ENCODE measurements at places on chromosomes 5 and 9. TPM values are rescaled to one million over a fixed set of nuclear protein-coding genes. Genes with fewer than 3 reads are reported as not detected.
A peak's percentile ranks its signal among the peaks of the same experiment; 100 is the strongest.

The PLEKHG4B gene
- total RNA-seq: 4.0 TPM

- DNase-seq: no peak
These were observed 38.0 kb upstream of the CCDC152 start for GRCh38 chr5:42718591-42718990.

DNA sequence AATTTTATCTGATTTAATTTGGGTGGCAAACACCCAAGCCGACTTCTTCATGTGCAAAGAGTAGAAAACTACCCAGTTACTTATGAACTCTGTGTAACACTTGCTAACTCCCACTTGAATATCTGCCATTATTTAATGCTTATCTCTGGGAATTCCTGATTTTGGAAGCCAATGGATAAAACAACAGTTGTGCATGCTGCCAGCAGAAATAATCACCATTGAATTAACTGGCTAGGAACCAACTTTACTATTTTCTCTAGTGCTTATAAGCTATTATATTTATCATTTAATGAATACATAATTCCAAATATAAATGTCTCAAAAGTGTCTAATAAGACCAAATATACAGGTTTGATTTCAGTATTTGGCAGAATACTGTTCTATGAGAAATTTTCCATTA lies 85.7 kb downstream of the IZUMO3 start:
- no peak for DNase-seq

DNA sequence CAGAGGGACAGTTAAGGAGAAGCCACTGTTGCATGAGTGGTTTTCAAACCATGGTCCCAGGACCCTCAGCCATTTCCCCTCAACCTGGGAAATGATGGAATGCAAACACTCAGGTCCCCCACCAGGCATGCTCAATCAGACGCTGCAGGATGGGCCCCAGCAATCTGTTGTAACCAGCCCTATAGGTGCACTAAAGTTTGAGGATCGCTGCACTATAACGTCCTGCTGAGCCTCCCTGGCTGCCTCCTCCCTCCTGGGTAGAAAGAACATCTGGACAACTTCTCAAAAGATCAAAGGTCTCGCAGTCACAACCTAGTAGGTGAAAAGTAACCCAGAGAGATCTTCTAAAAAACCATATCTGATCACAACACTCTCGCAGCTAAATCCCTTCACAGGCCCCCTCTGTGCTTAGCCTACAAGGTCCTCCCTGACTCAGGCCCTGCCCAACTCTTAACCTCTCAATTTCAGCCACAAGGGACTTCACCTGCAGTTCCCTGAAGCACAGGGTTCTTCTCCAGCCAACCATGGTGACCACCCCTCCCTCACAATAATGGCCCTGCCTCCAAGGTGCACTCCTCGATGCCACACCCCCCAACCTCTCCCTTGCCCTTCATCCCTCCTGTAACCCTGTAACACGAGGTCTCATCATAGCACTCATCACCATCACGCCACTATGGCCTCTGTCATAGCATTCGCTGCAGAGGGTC lies 3.5 kb downstream of the SHB start:
- no peak for DNase-seq

DNA sequence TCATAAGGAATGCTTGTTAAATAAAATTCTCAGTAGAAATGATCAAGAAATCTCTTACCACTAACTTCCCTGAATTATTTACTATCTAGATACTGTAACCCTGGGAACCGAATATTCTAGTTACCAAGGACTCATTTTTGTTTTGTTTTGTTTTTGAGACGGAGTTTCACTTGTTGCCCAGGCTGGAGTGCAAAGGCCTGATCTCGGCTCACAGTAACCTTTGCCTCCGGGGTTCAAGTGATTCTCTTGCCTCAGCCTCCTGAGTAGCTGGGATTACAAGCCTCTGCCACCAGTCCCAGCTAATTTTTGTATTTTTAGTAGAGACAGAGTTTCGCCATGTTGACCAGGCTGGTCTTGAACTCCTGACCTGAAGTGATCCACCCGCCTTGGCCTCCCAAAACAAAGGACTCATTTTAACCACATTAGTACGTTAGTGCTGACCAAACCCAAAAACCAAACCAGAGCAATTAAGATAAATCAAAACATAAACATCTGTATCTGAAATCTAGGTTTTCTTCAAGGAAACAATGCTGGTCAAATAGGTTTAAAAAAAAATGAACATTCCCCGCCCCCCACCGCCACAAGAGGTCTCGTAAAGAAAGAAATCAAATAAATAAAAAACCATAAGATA lies 3.7 kb downstream of the TXN start:
- DNase-seq: no peak

GRCh38 chr5:177312649-177313181 lies 1.0 kb upstream of the MXD3 start:
- DNase-seq: peak; percentile 78

The SPINK13 gene
- not detected for total RNA-seq

The NFIB gene
- total RNA-seq: 27.3 TPM

The GMCL2 gene
- total RNA-seq: not detected

DNA sequence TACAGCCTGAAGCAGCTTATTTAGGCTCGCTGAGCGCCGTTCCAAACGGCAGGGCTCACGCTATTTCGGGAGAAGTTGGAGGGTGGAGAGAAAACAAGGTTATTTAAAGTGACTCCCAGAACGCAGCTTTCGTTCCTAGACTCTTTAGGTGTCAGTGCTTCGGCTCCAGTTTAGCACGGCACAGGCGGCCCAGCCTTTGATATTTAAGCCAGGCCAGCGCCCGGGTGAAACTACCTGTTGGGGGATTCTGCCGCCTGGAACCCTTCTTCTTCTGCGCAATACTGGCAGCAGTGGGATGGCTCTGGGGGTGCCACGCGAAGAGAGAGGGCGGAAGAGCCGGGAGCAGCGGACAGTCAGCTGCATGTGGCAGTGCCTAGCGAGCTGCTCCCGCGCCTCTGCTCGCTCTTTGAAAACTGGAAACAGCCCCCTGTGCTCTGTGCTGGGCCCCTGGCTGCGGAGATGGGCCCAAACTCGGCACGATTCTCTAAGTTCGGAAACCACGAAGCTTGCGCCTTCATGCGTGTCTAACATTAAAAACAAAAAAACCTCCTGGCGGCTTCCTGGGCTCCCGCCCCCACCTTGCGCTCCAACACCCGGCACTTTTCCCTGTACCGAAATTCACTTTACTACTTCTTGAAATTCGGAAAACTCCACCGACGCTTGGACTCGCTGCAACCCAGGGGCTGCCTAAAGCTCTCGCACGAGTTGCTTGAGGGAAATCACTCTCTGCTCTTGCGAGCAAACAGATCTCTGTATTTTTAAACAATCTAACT lies 34.6 kb upstream of the NFIB start:
- no peak for DNase-seq

- DNase-seq: peak; percentile 80
These were observed 510 bp downstream of the NOXA1 start for GRCh38 chr9:137423514-137424291.

GRCh38 chr5:76358-77169 lies 15.4 kb upstream of the PLEKHG4B start:
- DNase-seq: no peak

GRCh38 chr5:172849606-172850453 lies 15.8 kb downstream of the ERGIC1 start:
- DNase-seq: no peak
